ENCODE measurements at places on chromosomes 13 and 19.
A peak's percentile ranks its signal among the peaks of the same experiment; 100 is the strongest.

DNA sequence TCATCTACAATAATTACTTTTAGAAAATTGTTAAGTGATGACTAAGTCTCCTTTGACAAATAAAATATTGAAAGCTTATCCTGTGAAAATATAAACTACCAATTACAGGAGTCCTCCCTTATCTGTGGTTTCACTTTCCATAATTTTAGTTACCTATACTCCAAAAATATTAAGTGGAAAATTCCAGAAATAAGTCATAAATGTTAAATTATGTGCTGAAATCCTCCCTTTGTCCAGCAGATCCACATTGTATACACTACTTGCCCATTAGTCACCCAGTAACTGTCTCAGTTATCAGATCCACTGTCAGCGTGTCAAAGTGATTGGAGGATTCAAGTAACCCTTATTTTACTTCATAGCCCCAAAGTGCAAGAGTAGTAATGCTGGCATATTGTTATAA is 98.1 kb downstream of the SERP2 start:
- H3K27me3 ChIP-seq = no peaks in the 10 kb centered on the region
- H3K27ac ChIP-seq = no peak overlapping the region
- DNase-seq = no peak
- no peak overlapping the region for H3K4me3 ChIP-seq
- H3K36me3 ChIP-seq = no peaks in the 10 kb centered on the region

DNA sequence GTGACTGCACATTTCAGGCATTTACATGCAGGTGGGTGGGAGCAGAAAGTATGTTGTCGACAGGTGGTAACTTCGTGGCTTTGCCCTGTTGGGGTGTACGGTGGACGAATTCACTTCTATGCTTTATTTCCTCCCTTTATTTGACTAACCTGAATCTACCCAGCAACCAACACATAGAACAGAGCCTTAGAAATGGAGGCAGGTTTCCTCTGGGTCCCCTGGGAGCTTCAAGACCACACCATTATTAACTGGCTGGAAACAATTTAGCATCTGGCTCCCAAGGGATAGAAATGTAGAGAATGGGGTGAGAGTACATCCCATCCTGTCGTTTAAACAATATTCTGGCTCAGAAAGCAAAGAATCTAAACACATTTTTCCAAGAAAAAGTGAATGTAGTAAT is 244.4 kb downstream of the DLEU7 start:
- H3K36me3 ChIP-seq = no peaks in the 10 kb centered on the region
- DNase-seq = no peak
- H3K27me3 ChIP-seq = peaks cover 4% of the 10 kb centered on the region
- H3K27ac ChIP-seq = no peak overlapping the region
- peaks cover 8% of the 10 kb centered on the region for H3K4me1 ChIP-seq

DNA sequence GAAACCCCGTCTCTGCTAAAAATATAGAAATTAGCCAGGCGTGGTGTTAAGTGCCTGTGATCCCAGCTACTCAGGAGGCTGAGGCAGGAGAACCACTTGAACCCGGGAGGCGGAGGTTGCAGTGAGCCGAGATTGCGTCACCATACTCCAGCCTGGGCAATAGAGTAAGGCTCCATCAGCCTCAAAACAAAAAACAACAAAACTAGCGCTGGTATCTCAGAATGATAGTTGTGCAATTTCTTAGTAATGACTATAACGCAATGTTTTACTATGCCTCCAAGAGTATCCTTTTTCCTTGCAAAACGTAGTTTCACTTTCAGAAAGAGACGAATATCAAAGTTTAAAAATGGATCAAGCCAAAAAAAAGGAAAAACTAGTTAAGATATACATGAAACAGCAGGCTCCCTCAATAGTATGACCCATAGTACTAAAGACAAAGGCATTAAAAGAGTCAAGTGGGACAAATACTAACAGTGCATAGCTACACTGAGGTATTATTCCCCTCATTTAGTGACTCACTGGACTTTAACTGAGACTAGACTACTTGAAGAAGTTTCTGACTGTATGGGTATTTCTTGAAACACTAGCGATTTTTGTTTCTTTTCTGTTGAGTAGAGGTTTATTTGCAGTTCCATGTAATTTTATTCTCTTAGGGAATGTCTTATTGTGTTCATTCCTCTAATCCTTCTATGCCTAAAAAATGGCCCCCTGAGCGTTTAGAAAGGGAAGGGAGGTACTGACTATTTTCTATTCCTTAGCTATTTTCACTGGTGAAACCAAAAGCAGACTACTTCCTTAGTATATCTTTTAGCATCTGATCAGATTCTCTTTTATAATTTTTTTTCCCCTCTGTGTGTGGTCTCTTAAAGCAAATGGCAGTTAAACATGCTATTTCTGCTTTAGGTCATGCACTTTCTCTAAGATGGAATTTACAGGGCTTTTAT is 10.4 kb upstream of the ITM2B start:
- no peak for DNase-seq
- peak overlapping the region; percentile 85 for H3K27ac ChIP-seq
- H3K4me1 ChIP-seq = peaks cover 30% of the 10 kb centered on the region
- peak overlapping the region; percentile 18 for H3K4me3 ChIP-seq
- H3K27me3 ChIP-seq = no peaks in the 10 kb centered on the region

DNA sequence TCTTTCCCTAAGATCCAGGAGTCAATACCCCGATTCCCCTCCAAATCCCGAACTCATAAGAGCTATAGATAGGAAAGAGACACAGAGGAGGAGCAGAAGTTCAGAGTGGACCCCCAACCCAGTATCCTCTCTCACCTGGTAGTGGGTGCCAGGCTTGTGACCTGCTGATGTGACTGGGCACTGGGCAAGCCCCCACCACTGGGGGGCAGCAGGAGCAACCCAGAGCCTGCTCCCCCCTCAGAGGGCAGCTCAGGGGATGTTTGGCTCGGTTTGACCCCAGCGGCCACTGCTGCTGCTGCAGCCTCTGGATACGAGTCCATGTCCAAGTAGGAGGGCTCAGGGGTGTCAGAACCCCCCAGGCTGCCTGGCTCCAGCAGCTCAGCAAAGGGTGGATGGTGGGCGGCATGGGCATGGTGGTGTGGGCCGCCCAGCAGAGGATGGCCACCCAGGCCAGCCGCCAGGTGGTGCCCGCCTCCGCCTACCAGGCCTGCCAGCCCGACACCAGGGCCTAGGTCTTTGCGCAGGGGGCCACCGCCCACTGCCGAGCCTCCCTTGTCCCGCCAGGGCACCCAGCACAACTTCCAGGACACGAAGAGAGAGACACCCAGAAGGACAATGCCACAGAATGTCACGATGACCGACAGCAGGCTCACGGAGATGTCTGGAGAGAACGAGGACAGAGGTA is 7.4 kb downstream of the SYT3 start:
- H3K27ac ChIP-seq = no peak overlapping the region
- DNase-seq = no peak
- H3K4me1 ChIP-seq = no peaks in the 10 kb centered on the region

GRCh38 chr13:54768214-54768613 is 1739.6 kb downstream of the OLFM4 start:
- no peak for DNase-seq
- no peak overlapping the region for H3K4me3 ChIP-seq
- H3K27ac ChIP-seq = no peak overlapping the region
- H3K27me3 ChIP-seq = no peaks in the 10 kb centered on the region
- H3K4me1 ChIP-seq = no peaks in the 10 kb centered on the region

DNA sequence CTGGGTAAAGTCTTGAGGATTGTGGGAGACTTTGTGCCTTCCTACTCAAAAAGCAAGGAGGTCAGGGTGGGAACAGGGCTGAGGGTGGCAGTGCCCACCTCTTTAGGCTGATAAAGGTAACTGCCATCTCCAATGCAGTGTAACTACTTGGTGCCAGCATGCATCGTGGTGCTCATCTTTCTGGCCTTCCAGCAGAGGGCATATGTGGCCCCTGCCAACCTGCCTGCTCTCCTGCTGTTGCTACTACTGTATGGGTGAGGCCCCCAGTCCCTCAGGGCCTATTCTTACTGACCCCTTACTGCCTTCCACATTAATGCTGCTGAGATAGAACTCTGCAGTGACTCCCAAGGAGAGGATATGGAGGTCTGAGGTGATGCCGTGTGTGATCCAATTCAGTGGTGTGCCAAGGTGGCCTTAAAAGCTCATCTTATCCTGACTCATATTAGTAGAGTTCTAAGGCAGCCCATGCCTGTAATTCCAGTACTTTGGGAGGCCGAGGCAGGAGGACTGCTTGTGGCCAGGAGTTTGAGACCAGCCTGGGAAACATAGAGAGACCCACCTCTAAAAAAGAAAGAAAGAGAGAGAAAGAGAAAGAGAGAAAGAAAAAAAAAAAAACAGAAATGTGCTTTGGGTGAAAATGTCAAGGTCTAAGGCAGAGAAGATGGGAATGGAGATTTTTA is 9.7 kb upstream of the ARHGAP45 start:
- no peak for DNase-seq
- H3K4me3 ChIP-seq = no peak overlapping the region
- no peaks in the 10 kb centered on the region for H3K4me1 ChIP-seq
- H3K27me3 ChIP-seq = no peaks in the 10 kb centered on the region

DNA sequence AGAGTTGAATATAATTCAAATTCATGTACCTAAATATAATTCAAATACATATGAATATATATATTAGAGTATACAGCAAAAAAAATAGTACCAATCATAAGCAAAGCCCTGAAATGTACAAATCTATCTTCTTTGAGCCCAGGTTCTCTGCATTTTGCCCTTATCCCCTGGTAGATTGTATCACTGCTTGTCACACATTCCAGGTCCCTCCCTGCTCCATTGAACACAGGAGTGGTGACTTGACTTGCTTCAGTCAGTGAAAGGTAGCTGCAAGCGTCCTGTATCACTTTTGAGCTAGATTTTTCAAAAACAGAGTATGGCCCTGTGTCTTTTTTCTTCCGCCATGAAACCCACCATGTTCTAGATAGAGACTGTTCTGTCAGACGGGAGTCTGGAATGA is 369.4 kb downstream of the LIG4 start:
- no peak overlapping the region for H3K27ac ChIP-seq
- no peak overlapping the region for H3K4me3 ChIP-seq
- DNase-seq = no peak
- H3K4me1 ChIP-seq = no peaks in the 10 kb centered on the region
- no peaks in the 10 kb centered on the region for H3K27me3 ChIP-seq

- no peak for DNase-seq
- peaks cover 29% of the 10 kb centered on the region for H3K4me1 ChIP-seq
- no peaks in the 10 kb centered on the region for H3K36me3 ChIP-seq
- no peaks in the 10 kb centered on the region for H3K27me3 ChIP-seq
- no peak overlapping the region for H3K4me3 ChIP-seq
These were observed 135.4 kb downstream of the TNFRSF19 start for GRCh38 chr13:23705583-23705982.

- H3K4me1 ChIP-seq = no peaks in the 10 kb centered on the region
- H3K27me3 ChIP-seq = peaks cover 35% of the 10 kb centered on the region
- H3K27ac ChIP-seq = no peak overlapping the region
- H3K4me3 ChIP-seq = no peak overlapping the region
These were observed 1.8 kb upstream of the KLK14 start for GRCh38 chr19:51084505-51084904.

Data from mesothelial cell of epicardium (in vitro differentiated cells).